Activated CD4-positive, alpha-beta T cell treated with anti-CD3 and anti-CD28 coated beads, Interleukin-2, amount 50 U/mL, for 16 hours (primary cell): ENCODE measurements at places on chromosomes 3 and 15.

DNA sequence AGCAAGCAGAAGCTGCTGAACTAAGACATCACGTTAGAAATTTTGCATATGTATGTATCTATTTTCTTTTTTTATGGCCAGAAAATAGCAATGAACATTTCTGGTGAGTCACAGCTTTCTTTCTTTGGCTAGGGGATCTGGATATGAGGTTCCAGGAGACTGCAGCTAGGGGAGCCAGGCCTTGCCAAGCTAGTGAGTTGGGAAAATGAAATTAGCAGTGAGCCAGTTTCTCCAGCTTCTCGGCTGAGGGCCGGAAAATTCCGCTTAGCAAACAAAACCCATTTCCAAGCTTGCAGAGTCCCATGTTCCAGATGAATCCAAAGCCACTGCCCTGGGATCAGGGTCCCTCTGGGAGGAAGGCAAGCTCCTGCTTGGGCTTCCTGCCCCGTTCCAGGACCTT lies 137.6 kb downstream of the SRGAP3 start:
- no peak for DNase-seq

DNA sequence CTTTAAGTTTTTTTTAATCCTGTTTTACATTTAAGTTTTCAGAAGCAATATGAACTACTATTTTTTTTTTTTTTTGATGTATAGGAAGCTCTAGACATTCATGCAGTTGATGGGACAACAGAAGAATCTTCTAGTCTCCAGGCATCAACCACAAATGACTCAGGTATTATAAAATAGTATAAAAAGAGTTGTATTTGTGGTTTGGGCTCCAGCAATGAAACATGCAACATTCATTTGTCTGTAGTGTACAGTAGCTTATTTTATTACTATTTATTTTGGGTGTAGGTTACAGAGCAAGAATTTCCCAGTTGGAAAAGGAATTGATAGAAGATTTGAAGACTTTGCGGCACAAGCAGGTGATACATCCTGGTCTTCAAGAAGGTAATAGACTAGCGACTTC lies 38.6 kb downstream of the MGA start:
- no peak for DNase-seq

- DNase-seq, result no peak
Measured at GRCh38 chr3:11567516-11568467, 75.9 kb downstream of the VGLL4 start.

DNA sequence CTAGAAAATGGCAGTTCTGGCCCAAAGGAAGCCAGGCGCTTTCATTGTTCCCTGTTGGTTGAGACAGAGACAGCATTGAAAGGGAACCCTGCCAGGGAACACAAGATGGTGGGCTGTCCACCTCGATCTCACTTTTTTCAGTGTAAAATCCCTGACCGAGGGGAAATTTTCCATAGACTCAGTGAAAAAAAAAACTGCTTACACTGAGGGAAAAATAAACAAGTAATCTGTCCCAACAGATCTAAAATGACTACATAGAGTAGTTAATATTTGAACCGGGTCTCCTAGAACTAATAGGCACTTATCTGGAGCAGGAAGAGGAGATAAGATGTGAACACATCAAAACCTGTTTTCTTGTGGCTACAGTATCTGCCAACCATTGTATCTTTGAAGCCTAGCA lies 763.4 kb upstream of the GOLIM4 start:
- DNase-seq, result no peak

DNA sequence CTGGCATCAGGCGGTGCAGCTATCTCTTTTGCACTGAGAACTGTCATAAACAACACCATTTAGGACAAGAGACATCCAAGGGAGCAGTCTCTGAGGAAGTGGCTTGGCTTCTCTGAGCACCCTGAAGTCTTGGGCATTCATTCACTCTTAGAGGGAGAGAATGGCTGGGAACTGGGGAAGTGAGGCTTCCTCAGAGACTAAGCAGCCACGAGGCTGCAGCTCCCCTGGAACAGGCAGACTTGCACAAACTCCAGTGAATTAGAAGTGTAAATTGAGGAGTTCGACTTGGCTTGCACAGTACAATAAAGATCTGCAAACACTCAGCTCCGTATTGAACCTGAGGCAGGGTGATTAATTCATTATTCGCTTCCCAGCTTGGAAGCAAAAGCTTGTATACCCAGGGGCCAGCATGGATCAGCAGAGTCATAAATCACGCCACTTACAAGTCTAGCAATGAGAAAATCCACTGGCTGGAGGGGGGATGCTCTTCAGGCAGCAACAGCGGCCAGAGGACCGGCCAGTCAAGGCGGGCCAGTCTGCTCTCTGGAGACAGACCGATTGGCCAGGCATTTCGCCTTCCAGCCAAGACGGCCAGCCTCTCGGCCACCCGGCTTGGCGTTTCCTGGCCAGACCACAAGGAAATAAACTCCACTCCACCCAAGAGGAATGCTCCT lies 118.8 kb upstream of the ADPGK start:
- DNase-seq, result no peak

GRCh38 chr3:4993276-4994143 lies 14.3 kb downstream of the BHLHE40 start:
- DNase-seq, result no peak

GRCh38 chr15:60392601-60392985 lies 5.2 kb downstream of the ANXA2 start:
- peak; percentile 92 for DNase-seq

DNA sequence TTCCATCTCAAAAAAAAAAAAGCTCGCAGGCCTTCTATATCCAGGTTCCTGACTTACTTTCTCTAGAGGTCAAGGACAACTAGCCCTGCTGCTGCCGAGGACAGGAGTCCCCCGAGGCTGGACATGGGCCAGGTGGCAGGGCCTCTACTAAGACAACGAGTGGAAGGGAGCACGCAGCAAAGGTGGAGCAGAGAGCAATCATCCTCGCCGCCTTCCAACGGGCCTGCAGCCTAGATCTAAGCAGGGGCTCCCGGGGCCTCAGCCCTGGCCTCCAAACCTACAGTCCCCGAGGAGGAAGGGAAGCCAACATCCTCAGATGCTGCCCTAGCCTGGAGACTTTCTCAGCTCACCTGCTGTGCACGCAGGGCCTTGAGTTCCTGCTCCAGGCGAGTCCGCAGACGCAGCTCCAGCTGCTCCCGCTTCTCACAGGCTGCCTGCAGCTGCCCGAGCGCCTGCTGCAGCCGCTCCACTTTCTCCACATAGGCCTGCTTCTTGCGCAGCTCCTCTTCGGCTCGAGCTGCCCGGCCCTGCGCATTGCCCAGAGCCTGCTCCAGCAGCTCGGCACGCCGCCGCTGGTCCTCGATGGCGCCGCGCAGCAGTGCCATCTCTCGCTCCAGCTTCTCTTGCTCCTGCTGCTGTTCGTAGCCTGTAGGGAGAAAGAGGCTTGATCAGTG lies 12.9 kb downstream of the AMOTL2 start:
- DNase-seq, result no peak

DNA sequence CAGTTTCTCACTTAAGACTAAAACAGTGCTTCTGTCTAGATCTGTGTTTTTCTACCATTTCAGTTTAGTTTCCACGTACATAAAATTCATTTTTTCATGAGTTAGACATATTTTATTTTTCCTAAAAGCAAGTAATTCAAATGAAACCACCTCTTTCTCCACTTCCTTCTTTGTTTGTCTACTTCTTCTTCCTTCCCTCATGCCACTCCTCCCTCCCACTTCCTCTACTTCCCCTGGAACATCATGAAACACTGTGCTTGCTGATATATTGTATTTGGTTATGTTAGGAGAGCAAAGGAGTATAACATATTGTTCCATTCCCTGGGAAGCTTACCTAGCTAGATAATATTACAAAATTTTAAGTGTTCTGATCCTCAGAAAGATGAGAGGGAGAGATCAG lies 36.7 kb upstream of the GOLGA8B start:
- no peak for DNase-seq

GRCh38 chr3:12722226-12722625 lies 36.8 kb downstream of the TMEM40 start:
- DNase-seq, result no peak

- peak; percentile 34 for DNase-seq
Measured at GRCh38 chr3:150545419-150546225, 674 bp downstream of the SERP1 start.

DNA sequence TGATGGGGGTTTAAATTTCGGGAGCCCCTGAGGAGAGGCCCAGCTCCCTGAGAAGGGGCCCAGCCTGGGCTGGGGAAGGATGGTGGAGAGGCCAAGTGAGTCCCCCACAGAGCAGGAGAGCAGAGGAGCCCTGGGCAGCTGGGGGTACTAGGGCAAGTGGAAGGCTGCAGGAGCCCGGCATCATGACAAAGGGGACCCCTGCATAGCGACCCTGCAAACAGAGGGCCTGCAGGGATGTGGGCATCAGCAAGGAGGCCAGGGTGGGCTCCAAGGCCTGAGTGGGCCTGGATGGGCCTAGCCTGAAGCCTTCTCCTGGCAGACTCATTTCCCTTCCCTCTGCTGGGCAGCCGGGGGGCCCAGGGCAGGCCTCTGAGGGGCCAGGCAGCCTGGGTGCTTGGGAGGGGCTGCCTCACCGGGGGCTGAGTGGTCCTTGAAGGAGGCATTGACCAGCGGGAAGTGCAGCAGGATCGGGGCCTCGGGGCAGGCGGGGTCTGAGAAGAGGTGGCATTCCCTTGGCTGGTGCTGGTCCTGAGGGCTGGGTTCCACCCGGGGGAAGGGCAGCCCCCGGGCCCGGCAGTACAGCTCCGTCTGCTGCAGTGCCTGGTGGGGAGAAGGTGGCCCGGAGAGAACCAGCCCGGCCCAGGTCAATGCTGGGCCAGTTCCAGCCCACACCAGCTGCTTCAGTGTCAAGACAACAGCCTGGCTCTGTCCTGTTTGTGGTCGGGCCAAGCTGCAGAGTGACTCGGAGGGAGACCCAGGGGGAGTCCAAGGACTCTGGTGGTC lies 24.7 kb downstream of the PLA2G4D start:
- DNase-seq, result no peak

GRCh38 chr3:157092230-157092629 lies 67.7 kb downstream of the CCNL1 start:
- DNase-seq, result no peak

GRCh38 chr3:194584866-194585265 lies 48.4 kb downstream of the TMEM44 start:
- peak; percentile 58 for DNase-seq

GRCh38 chr15:49236869-49237268 lies 66.8 kb downstream of the GALK2 start:
- no peak for DNase-seq

GRCh38 chr3:6418485-6418884 lies 442.4 kb upstream of the GRM7 start:
- DNase-seq, result no peak

DNA sequence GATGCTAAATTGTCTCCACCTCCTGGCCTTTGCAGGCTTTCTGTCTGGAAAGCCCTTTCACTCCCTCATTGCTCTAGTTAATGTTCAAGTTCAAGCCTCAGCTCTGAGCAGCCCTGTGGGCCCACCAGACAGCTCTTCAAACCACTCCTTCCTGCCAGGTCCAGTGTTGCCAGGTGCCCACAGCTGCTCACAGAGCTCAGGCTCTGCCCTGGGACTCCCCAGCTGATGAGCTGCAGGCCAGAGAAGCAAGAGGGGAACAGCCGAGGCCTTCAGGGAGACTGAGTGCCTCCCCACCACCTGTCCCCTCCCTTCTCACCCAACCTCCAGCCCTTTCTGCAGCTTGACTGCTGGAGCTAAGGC lies 1.3 kb upstream of the ZBTB47 start:
- no peak for DNase-seq

DNA sequence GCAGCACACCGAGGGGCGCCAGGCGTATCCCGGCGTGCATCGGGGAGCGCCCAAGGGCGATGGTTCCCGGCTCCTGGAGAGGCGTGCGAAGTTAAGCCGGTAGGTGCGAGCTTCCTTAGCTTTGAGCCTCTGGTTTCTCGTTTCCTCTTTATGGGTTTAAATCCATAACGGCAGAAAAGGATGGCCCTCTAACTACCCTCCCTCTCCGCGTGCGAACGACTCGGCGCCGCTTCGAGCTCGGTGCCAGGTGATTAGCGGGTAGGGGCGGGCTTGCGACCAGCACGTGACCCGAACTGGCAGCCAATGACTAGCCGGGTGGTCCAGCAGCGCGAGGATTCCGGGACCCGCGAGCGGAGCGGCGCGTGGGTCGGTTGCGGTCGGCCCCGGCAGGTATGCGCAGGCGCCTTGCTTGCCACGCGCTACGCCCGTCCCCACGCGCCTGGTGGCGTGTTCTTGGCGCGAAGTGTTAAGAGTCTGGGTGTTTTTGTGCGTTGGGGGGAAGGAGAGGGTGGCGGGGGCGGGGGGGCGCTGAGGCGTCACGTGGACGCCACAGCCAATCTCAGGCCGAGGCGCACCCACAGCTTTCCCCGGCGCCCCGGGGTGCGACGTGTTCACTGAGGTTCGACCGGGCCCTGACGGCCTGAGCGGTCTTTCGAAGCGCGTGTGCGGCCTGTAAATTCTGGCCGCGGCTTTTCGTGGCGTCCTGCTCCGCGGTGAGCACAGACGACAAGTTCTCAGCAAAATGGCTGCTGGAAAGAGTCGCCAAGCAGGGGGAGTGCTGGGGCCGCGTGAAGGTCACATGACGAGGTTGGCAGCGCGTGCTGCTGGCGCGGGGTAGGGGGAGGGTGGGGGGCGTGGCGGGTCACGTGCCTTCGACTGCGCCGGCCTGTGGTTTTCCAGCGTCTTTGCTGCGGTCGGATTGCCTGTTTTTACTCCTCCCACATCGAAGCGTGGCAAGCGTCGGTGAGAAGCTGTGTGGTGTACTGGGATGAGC lies 38.7 kb upstream of the MGA start:
- peak; percentile 75 for DNase-seq

GRCh38 chr3:139679220-139679775 lies 1.5 kb upstream of the NMNAT3 start:
- DNase-seq, result no peak

- DNase-seq, result peak; percentile 32
Measured at GRCh38 chr15:75069301-75069925, 46.0 kb downstream of the PPCDC start.

DNA sequence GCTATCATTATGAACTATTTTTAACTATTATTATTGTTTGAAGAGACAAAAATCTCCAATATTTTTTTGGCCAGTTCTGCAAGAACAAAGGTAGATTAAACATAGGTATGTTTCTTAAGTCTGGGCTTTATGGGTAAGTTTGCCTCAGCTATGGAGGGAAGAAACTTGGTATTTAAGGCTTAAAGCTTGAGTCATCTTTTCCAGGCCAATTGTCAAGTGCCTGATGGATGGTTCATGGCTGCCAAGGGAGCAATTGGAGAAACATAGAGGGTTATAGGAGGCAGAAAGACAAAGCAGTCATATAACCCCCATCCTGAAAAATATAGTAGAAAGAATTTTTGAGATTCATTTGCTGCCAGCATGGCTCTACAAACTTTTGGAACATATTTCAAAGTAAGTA lies 7.2 kb upstream of the STAC start:
- no peak for DNase-seq

GRCh38 chr3:105662306-105662705 lies 206.5 kb downstream of the CBLB start:
- DNase-seq, result no peak

- DNase-seq, result no peak
Measured at GRCh38 chr3:170760174-170760526, 109.8 kb downstream of the RPL22L1 start.

- DNase-seq, result no peak
Measured at GRCh38 chr3:123026565-123027291, 835 bp downstream of the SEMA5B start.

- DNase-seq, result no peak
Measured at GRCh38 chr3:14496351-14496750, 43.8 kb downstream of the GRIP2 start.
